Right ventricle myocardium inferior (tissue), 1 donor: ENCODE measurements at places on chromosomes 3 and 15.

DNA sequence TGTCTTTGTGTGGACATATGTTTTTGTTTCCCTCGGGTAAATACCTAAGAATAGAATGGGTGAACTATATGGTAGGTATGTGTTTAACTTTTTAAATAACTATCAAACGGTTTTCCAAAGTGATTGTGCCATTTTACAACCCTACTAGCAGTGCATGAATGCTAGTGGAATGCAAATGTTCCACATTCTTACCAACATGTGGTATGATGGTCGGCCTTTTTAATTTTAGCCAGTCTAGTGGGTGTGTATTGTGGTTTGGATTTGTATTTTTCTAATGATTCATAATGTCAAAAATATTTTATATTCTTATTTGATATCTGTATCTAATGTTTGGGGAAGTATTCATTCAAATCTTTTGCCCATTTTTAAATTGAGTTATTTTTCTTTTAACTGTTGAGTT, 68.2 kb upstream of the SMAD3 start:
- no peak for DNase-seq

DNA sequence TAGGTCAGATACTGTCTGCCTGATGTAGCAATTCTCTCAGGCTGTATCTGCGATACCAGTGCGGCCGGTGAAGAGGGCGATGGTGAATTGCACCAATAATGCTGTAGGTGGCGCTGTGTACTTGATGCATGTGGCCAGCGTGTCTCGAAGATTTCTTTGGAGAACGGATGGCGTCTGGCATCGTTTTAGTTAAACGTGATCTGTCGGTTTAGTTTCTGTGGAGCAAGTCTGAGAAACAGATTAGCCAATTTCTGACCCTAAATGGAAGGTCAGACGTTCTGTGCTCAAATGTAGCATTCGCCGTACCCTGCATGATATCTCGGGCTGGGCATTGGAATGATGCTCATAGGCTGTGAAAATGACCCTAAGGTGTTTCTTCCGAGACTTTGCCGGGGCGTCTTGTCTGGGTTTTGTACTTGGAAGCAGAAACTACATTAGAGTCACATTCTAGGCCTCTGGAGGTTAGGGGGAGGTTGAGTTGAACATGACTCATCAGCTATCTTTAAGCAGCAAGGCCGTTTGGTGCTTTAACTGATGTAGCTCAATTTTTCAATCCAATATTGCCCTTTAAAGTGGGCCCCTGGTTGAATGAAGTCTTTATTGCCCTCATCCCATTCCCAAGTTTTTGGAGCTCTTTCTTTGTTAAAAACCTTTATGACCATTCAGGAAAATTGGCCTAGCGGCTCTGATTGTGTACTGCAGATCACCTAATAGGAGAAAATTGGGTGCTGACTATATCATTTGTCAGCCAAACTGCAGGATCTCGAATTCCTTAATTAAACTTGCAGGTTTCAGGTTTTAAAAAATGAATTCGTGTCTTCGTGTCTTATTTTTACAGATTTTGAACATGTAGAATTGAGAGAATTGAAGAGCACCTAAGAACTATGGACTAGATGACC, 80.0 kb downstream of the SQOR start:
- no peak for DNase-seq

- DNase-seq: no peak
Observed at GRCh38 chr15:47551079-47551478, 166.2 kb upstream of the SEMA6D start.

- DNase-seq: no peak
Observed at GRCh38 chr3:162192340-162193029, 695.9 kb downstream of the OTOL1 start.

GRCh38 chr3:170542704-170543103, 43.2 kb downstream of the SLC7A14 start:
- no peak for DNase-seq

GRCh38 chr15:62021991-62022600, 38.2 kb downstream of the VPS13C start:
- no peak for DNase-seq

- DNase-seq: no peak
Observed at GRCh38 chr3:14647976-14648955, 3.3 kb upstream of the CCDC174 start.

DNA sequence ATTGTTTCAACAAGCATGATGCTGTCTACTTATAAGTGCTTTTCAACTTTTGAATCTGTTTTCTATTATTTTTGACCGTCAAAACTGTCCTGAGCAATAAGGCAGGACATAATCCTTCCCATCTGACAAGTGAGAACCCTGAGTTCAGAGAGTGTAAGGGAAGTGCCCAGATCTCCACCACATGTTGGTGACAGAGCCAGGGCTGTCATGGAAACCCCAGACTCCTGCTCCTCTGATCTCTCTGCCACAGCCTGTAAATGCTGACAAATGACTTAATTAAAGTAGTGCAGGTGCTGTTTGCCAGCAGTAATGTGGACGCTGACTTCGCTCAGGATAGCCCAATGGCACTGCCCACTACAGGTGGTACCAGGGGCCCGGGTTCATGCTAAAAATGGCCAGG, 40.3 kb downstream of the SPSB4 start:
- DNase-seq: no peak

DNA sequence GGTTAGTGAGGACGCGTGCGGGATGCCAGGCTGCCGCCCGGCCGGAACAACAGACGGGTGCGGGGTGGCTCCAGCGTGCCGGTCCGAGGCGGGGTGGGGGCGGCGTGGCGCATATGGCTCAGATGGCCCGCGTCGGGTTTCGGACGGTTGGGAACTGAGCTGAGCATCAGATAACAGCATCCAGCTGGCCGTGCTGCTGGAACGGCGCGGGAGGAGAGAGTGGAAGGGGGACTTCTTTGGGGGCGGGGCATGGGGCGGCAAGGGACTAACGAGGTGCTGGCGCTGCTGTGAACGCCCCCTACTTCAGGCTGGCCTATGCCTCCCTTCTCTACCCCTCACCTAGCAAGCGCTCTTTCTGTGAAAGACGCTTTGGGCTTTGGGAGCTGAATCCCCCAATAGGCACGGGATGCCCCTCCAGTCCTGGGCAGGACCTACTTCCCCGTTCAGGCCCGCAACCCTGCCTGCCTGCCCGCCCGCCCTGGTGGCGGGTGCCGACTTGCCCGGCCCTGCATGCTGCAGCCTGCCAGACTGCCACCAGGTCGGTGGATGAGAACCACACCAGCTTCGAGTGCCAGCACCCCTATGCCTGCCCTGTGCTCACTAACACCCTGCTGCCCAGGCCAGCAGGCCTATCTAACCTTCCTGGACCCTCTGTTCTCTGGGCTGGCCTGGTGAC, 542 bp downstream of the INKA1 start:
- no peak for DNase-seq

DNA sequence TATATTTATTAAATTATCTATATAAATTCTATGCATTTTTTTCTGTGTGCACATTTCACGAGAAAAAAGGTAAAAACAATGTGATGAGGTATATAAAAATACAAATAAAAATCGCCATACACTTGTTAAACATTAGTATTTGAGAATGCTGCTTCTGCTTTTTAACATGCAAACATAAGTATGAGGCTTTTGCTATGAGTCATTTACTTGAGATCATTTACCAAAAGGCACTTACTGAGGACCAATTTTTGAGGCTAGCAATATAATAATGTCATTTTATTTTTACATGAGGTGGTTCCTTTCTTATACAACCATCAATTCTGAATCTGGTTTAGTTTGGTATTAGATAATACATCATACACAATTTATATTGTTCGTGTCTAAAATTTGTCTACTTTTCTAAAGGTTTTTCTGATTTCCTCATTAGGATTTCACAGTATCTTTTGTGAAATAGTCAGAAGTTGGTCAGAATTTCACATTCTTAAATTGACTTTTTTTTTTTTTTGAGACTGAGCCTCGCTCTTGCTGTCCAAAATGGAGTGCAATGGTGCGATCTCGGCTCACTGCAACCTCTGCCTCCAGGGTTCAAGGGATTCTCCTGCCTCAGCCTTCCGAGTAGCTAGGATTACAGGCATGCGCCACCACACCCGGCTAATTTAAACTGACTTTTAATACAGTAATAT, 25.6 kb downstream of the DCUN1D1 start:
- no peak for DNase-seq

DNA sequence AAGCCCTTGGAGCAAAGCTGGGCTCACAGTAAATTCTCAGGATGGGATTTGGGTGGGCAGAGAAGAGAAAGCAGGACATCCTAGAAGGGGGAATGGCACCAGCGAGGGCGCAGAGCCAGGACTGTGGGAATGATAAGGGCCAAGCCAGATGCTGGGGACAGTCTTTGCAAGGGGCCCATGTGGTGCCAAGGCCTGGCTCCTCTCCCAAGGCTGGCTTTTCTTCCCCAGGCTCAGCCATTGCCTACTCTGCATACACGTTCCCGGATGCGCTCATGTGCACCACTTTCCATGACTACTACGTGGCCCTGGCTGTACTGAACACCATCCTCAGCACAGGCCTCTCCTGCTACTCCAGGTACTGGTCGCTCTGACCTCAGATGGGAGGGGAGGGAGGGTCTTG, 24.7 kb upstream of the KIF23 start:
- no peak for DNase-seq

GRCh38 chr3:127815641-127816605, 6.4 kb downstream of the MGLL start:
- DNase-seq: no peak

DNA sequence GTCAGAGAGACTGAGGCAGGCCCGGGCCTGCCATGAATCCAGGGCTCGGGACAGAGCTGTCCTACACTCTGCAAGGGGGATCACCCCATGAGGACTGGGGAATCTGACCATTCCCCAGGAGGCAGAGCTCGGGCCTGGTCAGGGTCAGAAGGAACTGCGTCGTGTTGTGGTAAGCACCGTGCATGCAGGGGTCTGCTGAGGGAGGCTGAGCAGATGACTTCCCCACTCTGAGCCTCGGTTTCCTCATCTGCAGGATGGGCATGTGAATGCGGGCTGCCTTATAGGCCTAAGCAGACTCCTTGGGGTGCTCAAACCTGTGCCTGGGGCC, 61.6 kb upstream of the IQSEC1 start:
- DNase-seq: peak; percentile 45

DNA sequence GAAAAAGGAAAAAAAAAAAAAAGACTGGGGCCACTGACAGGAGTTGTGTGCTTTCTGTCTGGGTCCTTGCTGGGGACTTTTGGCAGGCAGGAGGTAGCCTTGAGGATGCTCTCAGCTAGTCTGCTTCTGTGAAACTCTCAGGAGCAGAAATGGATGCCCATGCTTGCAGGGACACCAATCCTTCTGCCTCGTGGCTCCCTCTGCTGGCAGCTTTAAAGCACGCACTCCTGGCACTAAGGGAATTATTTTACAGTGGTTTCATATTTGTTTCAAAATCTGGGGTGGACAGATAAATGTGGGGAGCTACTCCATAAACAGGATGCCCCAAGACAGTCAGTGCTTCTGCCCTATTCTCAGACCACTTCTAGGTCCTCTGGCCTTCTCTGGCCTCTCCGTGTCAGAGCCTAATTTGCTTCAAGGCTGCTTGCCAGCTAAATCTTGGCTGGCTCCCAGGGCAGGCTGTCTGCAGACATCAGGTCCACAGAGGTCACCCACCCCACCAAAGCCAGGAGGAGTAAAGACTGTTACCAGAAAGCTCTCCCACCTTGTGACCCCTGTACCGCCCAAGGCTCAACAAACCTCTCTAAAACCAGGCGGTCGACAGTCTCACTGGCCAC, 17.1 kb downstream of the TRAIP start:
- peak; percentile 89 for DNase-seq

GRCh38 chr3:112115161-112115739, 17.8 kb downstream of the GCSAM start:
- DNase-seq: no peak

DNA sequence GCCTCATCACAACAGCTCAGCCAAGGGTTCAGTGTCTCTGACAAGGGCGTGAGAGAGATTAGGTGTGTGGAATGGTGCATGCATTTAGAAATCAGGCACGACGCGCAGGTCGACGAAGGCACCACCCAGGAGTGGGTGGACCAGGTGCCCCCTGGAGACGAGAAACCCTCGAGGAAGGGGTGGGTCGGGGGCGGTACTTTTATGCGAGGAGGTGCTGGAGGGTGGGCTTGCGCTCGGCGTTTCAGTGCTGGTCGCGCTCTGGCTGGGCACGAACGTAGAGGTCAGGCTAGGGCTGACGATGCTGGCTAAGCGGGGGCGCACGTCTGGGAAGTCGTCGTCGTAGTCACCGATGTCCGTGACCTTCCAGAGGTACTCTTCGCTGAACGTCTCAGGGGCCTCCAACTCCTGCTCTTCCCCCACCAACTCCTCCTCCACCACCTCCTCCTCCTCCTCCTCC, 393 bp downstream of the ERICH6 start:
- peak; percentile 75 for DNase-seq

DNA sequence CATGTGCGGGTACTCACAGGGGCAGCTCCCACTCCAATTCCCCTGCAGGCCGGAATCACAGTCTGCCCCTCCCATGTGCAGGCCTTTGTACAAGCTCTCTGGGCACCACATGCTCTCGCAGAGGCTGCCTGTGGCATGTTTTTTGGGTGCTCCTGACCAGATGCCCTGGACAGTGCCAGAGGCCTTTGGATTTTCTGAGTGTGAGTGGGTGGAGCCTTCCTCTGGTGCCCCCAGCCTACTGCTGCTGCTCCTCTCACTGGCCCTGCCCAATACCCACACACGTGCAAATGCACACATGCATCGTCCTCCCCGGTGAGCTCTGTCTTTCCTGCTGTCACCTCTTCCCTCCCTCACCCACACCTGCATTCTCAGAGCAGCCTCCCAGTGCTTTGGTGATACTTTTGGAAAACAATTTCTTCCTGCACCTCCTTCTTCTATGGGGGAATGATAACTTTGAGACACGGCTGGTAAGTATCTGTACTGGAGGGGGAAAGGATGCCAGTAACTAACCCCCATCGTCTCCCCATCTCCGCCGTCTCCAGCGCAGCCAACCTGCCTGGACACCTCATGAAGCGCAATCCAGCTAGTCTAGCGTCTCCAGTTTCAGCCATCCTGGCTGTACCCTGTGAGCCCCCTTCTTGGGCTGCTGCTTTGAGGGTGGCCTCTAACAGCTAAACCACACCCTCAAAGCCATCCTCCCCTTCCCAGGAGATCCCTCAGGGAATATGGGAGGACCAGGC, 229.4 kb upstream of the TOPAZ1 start:
- DNase-seq: no peak

DNA sequence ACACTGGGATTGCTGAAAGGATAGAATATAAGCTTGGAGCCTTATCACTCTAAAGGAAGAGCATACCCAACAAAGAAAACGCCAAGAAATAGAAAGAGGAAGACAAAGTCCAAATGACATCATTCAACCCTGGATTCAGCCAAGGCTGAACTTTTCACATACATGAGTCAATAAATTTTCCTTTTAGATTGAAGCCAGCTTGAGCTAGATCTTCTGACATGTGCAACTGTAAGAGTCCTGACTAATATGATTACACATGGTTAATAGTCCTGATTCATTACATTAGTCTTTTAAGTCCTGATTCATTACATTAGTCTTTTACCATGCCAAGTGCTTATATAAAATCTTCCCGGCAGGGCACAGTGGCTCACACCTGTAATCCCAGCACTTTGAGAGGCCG, 13.6 kb upstream of the DENND6A start:
- no peak for DNase-seq

- no peak for DNase-seq
Observed at GRCh38 chr3:171187706-171188290, 161.3 kb upstream of the SLC2A2 start.

DNA sequence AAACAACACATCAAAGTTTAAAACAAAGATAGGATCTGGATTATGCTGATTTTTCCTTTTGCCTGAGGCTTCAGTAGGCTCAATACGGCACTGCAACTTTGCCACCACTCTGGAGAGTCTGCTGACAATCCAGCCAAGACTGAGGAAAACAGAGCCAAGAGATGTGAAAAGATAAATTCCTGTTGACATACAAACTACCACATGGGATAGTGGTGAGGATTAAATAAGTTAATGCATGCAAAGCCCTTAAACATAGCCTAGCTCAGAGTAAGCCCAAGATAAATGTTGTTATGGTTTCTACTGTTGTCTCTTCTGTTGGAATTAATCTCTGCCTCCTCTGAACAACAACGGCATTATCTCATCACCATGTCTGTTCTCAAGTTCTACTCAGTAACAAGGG, 245.9 kb upstream of the LMCD1 start:
- no peak for DNase-seq
